ENCODE measurements at places on chromosomes 16 and 17.

- DNase-seq = no peak
These were observed 91.4 kb downstream of the SYCE1L start for GRCh38 chr16:77290451-77291115.

DNA sequence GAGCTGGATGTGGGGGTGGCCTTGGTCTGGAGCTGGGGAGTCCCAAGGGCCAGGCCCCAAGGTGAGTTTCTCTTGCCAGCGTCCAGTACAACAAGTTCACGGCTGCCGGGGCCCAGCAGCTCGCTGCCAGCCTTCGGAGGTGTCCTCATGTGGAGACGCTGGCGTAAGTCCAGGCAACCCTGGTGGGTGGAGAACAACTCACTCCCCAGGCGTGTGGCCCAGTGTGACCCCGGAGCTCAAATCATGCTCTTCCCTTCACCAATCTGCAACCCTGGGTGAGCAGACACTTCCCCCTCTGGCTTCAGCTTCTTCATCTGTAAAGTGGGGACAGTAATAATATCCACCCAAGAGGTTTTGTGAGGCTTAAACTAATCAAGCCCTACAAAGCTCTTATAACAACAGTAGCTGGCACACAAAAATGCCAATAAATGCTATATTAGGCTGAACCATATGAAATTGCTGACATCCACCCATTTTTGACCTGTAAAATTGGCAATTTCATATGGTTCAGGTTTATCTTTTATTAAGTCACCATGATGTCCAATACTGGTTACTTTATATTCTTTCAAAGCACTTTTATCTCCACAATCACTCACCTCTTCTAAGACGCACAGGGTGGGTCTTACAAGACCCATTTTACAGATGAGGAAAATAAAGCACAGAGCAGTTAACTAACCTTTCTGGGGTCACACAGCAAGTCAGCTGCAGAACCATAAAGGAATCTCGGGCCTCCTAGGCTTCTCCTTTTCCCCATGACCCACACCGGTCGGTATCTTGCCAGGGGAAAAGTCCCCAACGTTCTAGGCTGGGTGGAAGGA is 19.7 kb downstream of the DEXI start:
- DNase-seq = no peak

GRCh38 chr17:31062346-31062745 is 32.4 kb upstream of the NF1 start:
- DNase-seq = no peak

- DNase-seq = no peak
These were observed 7.9 kb downstream of the ENPP7 start for GRCh38 chr17:79738643-79739042.

DNA sequence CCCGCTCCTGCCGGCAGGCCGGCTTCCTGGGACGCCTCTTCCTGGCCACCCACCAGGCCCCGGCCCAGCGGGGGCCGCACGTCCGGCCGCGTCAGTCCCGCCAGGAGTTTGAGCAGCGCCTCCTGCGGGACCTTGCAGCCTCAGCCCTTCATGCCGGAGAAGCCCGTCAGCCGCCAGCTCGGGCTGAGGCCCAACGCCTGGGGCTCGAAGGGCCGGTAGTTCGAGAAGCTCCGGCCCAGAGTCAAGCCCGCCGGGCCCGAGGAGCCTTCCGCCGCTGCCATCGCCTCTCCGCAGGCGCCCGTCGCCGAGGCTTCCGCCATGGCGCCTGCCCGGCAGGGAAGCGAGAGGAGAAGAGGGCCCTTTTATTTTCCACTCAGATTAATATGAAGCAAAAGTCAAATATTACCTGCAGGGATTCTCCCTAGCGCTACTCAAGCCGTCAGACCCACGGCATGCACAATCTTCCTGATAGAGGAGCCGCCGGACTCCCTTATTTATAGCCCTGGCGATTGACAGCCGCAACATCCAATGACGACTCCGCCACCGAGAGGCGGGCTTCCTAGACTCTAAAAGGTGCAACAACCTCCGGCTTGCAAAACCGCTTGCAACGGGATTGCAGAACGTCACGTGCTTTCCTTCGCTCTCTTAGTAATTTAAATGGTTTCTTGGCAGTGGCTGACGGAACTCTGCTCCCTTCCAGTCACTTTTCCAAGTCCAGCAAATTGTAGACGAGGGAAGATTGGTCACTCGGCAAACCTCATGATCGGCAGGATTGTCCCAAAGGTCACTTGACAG is at the start of gene SEPHS2:
Gene SEPHS2, minus strand, starts transcription at position 467 of the 795 bp plus-strand sequence. Its CDS starts 147 bp downstream, at position 320.
- DNase-seq = peak; percentile 93

DNA sequence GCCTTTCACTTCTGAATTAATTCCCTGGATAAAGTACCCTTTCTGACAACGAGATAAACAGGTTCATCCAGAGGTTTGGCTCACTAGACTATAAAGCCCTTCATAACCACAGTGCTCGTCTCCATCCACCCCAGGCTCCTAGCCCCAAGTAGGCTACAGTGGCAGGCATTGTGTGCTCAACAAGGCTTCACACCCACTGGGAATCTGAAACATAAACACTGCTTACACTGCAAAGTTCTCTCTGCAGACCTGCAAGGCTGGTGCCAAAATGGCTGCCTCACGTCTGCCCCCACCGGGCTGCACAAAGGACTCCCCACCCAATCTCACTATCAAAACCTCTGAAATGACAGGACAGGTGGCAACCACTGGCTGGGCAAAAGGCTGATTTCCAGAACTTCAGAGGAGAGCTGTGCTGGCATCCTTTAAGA is 5.1 kb upstream of the HLF start:
- DNase-seq = no peak

Measured in stimulated activated CD4-positive, alpha-beta T cell treated with anti-CD3 and anti-CD28 coated beads, Interleukin-1b, Interleukin-23, amount 100 ng/mL, for 24 hours (primary cell).